ENCODE measurements at places on chromosomes 4 and X.

GRCh38 chrX:45592101-45592500, 391.4 kb upstream of the DIPK2B start:
- DNase-seq: no peak

- no peak for DNase-seq
Measured at GRCh38 chr4:6596948-6597347, 22.0 kb downstream of the MAN2B2 start.

- DNase-seq: no peak
Measured at GRCh38 chrX:153763298-153763932, 634 bp upstream of the PLXNB3 start.

DNA sequence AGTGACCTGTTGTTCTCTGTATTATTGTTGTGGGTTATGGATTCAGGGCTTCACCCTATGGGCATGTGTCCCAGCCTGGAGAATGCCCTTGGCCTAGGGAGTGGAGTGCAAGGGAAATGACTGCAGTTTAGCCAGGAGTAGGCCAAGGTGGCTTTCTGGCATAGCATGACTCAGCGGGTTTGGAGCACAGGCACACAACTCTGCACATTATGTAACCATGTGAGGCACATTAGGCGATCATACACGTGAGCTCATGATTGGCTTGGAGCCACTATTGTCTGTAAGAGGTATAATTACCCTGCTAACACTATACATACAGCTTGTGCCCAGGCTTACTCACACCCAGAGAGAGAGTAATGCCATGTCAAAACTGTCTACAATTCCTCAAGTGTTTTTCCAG, 35.1 kb upstream of the TACR3 start:
- DNase-seq: no peak

DNA sequence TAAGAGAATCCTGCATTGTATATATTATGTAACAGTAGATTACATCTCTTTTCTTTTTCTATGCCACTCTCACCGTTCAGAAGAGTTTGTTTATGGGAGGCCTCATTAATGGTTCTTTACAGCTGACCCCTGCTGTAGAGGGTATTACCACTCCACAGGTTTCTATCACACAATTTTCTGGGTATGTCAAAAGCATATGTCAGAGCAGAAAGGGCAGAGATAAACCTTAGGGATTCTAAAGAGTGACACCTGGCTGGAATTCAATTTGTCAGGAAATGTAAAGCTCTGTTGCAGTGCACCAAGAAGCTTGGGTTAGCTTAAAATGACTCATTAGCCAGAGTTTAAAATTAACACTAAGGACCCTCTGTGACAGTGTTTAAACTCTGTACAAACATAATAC, 658.7 kb downstream of the PCDH18 start:
- no peak for DNase-seq

- DNase-seq: no peak
Measured at GRCh38 chr4:1589098-1589497, 95.0 kb downstream of the FAM53A start.

DNA sequence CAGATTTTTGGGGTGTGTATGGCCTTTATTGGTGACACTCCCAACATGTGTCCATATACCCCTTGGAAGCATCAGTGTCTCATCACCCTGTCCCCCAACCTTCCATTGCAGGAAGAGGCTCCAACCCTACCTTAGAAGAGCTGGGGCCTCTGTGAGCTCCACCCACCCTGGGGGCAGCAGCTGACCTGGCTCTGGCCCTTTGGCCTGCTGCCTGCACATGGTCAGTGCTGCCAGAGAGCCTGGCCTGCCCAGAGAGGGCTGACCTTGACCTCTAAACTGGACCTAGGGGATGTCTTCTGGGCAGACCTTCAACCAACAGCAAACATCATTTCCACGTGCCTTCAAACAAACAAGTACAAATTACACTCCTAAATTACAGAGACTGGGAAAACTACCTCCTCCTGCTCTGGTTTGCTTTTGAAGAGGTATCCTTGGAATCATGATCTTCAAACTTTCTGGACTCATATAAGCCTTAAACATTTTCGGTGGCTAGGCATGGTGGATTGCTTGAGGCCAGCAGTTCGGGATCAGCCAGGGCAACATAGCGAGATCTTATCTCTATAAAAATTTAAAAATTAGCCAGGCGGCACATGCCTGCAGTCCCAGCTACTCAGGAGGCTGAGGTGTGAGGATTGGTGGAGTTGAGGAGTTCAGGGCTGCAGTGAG, 27.3 kb upstream of the KIAA0232 start:
- no peak for DNase-seq

GRCh38 chrX:7447801-7448499, 300.0 kb upstream of the PUDP start:
- no peak for DNase-seq
